ENCODE measurements at places on chromosomes 4 and X.
A peak's percentile ranks its signal among the peaks of the same experiment; 100 is the strongest.

DNA sequence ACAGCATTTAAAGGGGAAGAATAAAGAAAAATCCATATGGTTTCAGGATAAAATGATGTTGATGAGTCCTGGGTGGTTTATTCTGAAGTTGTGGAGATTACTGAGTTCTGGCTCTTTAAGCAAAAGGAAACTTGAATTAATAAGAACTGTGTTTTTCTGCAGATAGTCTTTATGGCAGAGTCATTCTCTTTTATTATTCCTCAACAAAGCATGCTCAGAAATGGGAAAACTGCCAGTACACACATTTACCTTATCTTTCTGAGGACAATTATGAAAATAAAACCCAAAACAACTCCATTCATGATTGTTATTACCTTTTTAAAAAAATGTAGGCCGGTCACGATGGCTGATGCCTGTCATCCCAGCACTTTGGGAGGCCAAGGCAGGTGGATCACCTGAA is 58.5 kb downstream of the ADD1 start:
- no peak for DNase-seq

DNA sequence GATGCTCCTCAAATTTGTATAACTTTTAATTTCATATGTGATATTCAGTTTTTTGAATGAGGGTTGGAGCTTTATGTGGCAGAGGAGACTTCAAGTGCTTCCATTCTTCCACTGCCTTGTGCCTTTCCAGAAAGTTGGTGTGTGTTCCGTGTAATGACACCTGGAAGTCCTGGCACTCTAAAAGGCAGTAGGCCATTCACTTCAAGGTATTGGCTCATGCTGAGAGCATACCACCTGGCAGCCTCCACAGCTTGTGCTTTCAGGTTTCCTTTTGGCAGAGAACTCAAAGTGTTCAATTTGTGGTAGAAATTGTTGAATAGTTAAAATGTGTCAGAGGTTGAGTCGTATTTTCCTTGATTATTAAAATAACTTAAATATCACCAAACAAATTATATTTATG is 49.6 kb downstream of the GRIA2 start:
- DNase-seq, result no peak

- no peak for DNase-seq
Observed at GRCh38 chr4:176607807-176608206, 184.9 kb downstream of the VEGFC start.

DNA sequence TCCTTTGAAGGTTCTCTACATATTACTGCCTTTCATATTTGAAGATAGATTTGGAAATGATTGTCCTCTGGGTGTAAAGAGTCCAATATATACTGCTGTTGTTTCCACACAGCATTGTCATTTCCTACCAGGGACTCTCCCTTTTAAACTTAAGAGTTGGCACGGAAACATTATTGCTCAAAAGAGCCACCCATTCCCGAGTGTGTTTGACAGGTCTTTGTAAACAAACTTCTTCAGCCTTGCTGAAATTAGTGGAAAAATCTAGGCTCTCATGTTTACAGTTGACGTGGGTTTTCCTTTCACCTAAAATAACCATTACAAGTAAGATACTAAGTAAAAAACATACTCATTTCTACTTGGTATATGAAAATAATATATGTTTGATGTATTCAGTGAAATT is 111.4 kb upstream of the LIMCH1 start:
- DNase-seq, result no peak

GRCh38 chr4:56406151-56406550 is 18.9 kb upstream of the AASDH start:
- DNase-seq, result no peak

DNA sequence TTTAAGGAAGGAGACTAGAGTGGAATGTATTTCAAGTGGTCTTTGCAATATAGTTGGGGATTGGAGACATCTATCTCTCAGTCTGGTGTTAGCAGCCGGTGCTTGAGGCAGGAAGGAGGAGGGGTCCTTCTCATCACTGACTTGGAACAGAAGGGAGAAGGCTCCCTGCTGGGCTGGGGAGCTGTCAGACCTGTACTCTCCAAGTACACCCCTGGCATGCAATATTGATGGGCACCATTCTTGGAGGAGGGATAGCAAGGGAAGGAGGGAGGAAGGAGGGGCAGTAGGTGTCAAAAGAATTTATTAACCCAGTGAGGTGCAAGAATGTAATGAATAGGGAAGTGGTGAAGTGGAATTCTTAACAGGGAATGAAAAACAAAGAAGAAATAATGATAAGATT is 338.8 kb downstream of the UNC5C start:
- DNase-seq, result no peak

GRCh38 chr4:103197765-103198110 is 405 bp downstream of the CENPE start:
- no peak for DNase-seq

- no peak for DNase-seq
Observed at GRCh38 chr4:165331823-165332222, 4.4 kb downstream of the MSMO1 start.

- DNase-seq, result no peak
Observed at GRCh38 chr4:684623-685327, 4.2 kb downstream of the SLC49A3 start.

- DNase-seq, result peak; percentile 52
Observed at GRCh38 chr4:76729980-76730379, 168.0 kb downstream of the SOWAHB start.

- no peak for DNase-seq
Observed at GRCh38 chr4:166816890-166817289, 417.4 kb downstream of the SPOCK3 start.

- no peak for DNase-seq
Observed at GRCh38 chr4:174183259-174183658, 100.2 kb downstream of the FBXO8 start.

DNA sequence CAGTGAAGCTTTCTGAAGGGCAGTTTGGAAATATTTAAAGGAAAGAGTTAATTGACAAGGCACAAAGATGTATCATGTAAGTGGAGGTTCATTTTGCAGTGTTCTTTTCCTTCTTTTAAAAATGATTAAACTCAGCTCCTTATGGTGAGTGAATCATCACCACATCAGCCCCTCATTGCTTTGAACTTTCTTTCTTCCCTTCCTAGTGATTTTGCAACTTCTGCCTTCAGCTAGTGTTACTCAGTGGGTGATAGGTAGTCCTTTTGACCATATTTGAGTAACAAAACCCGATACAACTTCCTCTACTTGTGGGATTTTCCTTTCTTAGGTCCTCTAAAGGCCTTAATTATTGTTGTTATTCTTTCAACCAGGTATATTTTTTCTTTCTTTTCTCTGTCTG is 8.2 kb downstream of the ZCCHC4 start:
- DNase-seq, result peak; percentile 89

- no peak for DNase-seq
Observed at GRCh38 chr4:94439606-94440005, 12.1 kb upstream of the PDLIM5 start.

GRCh38 chrX:133005042-133005441 is 46.6 kb upstream of the HS6ST2 start:
- no peak for DNase-seq

DNA sequence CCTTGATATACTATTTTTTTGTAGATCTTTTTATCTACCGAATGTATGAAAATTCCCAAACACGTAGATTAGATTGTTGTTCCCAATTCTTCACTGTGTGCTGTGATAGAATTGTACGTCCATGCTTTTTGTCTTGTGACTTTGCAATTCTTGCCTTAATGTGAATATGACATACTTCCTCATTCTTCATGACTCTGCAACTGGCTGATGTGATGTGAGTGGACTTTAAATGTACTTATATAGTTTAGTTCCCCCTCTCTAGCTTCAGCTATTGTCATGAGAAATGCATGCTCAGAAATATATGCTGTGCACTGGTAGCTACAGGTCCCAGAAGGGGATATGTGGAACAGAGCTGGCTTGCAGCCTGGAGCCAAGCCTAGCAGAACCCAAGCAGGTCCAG is 89.4 kb downstream of the FTHL17 start:
- peak; percentile 31 for DNase-seq

GRCh38 chr4:139764686-139765310 is 99.2 kb downstream of the MGST2 start:
- DNase-seq, result no peak

All from inflammatory macrophage (primary cell).